Stromal cell of bone marrow (primary cell): ENCODE measurements at places on chromosomes 11 and 22.

DNA sequence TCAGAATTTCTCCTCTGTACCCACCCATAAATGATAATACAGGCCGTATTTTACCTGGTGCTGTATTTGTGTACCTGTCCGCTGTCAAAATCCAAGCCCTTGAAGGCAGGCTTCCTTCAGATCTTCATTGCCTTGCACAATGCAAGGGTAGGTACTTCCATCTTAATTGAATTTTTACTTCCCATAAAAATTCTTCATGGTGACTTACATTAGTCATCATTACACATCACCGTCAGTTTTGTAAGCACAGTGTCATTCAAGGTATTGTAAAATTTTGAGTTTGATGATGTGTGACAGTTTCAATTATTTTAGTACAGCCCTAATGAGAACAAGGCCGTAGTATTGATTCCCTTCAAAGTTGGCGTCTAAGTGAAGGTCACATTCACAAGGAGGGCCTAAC, 770 bp upstream of the TSG101 start:
- peak; percentile 9 for DNase-seq

GRCh38 chr11:61087426-61088119, 14.7 kb upstream of the CD5 start:
- DNase-seq: no peak

GRCh38 chr22:48372390-48372789, 1455.3 kb downstream of the BRD1 start:
- no peak for DNase-seq

DNA sequence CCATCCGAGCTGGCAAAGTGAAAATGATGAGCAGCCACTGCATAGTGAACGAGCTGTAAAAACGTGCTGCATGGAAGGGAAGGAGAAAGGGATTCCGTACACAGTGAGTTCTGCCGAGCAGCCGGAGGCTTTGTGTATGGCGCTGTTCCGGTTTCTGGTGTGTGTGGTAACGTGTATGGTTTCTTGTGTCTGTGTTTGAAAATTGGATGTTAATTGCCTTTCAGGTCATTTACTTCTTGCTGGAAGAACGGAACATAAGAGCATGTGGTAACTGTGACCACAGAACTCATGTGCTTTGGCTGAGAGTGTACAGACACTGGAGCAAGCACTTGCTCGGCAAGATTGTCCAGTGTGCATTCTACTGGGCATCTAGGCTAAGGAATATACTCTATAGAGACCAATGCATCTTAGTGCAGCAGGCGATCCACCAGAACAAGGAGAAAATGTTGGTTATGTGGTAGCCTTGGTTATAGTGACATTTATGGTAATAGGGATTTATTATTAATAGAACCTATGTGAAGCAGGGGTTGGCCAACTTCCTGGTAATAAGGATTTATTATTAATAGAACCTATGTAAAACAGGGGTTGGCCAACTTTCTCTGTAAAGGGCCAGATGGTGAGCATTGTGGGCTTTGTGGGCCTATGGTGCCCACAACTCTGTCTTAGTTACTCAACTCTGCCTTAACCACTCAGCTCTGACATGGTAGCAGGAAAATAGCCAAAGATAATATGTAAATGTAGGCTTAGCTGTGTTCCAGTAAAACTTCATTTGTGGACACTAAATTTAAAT, 49.2 kb downstream of the GRAMD1B start:
- DNase-seq: peak; percentile 49

DNA sequence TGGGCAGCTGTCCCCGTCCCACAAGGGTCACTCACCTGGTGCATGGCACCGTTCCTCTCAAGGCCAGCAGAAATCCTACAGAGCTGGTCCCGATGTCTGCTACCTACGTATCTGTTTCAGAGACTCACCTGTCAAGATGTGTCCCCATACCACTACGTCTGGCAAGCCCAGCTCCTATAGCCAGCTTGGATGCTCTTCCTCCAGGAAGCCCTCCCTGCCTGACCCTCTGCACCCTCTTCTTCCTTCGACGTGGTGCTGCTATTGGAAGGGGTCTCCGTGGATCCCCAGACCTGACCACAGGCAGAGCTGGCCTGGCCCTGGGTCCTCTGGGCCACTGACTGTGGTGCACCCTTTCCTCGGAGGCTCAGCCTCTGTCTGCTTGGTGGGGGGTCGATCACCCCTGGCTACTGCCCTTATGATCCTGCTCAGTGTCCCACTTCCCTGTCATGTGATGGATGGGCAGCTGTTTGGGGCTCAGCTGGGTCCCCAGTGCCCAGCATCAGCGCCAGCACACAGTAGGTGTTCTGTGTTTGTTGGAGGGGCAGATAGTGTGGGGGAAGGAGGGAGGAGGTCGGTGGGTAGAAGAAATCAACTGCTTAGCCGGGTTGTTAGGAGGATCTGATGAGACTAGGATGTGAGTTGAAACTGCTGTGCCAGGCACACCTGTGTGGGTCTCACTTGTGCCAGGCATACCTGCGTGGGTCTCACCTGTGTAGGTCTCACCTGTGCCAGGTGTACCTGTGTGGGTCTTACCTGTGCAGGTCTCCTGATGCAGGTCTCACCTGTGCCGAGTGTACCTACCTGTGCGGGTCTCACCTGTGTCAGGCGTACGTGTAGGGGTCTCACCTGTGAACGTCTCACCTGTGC, 21.7 kb upstream of the ARHGAP8 start:
- no peak for DNase-seq

- no peak for DNase-seq
These were observed 82.6 kb downstream of the MICAL2 start for GRCh38 chr11:12192794-12193514.

- no peak for DNase-seq
These were observed 582.2 kb downstream of the LRRC4C start for GRCh38 chr11:40877256-40877655.

GRCh38 chr11:91850021-91850420, 374.6 kb upstream of the FAT3 start:
- DNase-seq: no peak

DNA sequence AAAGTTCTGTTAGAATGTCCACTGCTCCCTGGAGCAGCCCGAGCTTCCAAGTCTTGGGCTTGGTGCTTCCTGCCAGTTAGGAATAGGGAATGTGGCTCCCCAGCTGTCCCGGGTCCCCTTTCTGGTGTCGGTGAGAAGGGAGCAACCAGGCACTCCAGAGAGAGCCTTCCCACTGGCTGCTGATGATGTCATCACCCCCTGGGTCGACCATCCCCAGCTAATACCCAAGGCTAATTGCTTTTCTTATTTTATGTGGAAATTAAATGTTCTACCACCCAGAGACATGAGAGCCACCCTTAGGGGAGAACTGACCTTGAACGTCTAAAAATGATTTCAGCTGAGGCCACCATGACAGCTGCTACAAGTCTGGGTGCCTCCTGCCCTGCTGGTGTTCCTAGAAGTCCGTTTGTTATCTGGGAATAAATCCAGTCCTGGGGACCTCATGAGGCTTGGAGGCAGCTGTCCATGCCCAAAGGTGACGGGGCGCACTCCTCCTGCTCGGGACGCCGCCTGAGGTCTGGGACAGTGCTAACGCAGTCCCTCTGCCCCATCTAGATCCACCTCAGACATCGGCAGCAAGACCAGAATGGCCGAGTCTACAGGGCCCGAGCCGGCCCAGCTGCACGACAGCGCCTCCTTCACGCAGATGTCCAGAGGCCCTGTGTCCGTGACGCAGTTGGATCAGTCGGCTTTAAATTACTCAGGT, 42.3 kb downstream of the C11orf91 start:
- DNase-seq: no peak

GRCh38 chr11:132286106-132286505, 915.7 kb downstream of the NTM start:
- DNase-seq: no peak

GRCh38 chr11:65225279-65226102, 36.3 kb upstream of the POLA2 start:
- DNase-seq: peak; percentile 44

GRCh38 chr11:123880912-123881311, 4.6 kb downstream of the TMEM225 start:
- DNase-seq: no peak

DNA sequence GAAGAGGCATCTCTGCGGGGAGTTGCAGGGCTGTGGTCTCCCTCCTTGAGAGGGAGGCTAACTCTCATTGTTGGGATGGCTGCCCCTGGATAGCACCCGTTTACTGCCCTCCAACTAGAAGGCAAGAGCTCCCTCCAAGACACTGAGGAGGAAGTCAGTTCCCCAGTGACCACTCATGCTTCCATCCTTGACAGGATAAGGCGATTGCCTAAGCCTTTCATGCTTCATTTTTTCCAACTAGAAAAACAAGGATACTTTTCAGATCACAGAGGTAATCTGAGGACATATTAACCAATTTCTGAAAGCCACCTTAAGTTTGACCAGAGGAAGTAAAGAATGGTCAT, 186.6 kb downstream of the MAML2 start:
- DNase-seq: peak; percentile 74
